ENCODE measurements at places on chromosomes 12 and 14.

DNA sequence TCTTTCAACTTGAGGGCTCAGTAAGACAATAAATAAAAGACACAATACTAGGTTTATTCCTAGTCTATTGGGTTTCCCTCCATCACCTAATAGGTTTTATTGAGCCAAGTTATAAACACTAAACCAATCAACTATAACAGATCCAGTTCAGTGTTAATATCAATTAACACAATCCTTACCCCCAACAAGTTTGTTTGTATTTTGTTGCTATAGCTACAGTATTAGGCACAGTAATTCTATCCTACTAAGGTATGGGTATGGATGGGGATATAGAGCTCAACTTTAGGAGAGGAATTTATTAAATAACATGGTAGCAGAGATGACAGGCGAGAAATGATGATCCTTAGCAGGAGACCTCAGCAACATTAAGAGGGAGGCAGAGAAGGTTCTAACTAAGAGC is 13.3 kb downstream of the PPP4R3A start:
- DNase-seq = no peak

- DNase-seq = no peak
These were observed 11.2 kb downstream of the LGMN start for GRCh38 chr14:92737206-92737605.

GRCh38 chr12:67517181-67517887 is 131.2 kb upstream of the DYRK2 start:
- peak; percentile 23 for DNase-seq

DNA sequence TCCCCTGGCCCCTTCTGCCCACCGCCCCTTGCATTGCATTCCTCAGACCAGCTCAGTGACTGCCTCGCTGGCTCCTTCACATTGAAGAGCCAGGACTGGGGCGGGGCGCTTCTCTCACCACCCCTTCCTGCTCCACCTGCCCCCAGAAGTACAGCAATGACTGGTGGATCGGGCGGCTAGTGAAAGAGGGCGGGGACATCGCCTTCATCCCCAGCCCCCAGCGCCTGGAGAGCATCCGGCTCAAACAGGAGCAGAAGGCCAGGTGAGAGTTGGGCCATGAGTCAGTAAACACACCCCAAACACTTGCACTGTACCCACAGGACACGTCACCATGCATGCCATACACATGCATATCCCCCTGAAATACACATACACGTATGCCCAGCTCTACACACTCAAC is 5.8 kb downstream of the CACNB3 start:
- no peak for DNase-seq

GRCh38 chr12:56551070-56551469 is 29.4 kb downstream of the RBMS2 start:
- no peak for DNase-seq

- DNase-seq = no peak
These were observed 317.4 kb upstream of the DDHD1 start for GRCh38 chr14:53470351-53471043.

- no peak for DNase-seq
These were observed 61.7 kb downstream of the RALGAPA1 start for GRCh38 chr14:35747379-35747778.

DNA sequence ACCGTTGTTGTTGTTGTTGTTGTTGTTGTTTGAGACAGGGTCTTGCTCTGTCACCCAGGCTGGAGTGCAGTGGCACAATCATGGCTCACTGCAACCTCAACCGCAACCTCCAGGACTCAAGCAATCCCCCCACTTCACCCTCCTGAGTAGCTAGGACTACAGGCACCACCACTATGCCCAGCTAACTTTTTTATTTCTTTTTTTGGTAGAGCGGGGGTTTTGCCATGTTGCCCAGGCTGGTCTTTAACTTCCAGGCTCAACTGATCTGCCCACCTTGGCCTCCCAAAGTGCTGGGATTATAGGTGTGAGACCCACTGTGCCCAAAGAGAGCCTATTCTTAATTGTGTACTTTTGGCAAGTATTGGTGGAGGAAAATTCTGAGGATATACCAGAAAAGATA is 25.7 kb downstream of the MOK start:
- DNase-seq = no peak

DNA sequence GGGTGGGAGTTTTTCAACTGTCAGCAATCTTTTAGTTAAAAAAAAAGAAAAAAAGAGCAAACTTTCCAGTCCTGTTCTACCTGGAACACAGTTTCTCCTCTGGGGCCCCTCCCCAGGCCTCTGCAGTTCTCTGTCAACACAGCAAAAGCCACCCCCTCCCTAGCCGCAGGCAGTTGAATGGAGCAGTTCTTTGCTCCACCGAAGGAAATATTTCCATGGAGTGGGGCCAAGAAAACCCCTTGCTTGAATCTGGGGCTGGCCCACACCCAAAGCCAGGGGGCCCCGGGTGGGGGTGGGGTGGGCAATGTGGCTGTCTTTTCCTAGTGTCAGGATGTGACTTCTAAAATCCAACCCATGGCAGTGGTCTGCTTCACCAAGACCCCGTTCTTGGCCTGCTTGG is 5.0 kb upstream of the MEG3 start:
- no peak for DNase-seq

DNA sequence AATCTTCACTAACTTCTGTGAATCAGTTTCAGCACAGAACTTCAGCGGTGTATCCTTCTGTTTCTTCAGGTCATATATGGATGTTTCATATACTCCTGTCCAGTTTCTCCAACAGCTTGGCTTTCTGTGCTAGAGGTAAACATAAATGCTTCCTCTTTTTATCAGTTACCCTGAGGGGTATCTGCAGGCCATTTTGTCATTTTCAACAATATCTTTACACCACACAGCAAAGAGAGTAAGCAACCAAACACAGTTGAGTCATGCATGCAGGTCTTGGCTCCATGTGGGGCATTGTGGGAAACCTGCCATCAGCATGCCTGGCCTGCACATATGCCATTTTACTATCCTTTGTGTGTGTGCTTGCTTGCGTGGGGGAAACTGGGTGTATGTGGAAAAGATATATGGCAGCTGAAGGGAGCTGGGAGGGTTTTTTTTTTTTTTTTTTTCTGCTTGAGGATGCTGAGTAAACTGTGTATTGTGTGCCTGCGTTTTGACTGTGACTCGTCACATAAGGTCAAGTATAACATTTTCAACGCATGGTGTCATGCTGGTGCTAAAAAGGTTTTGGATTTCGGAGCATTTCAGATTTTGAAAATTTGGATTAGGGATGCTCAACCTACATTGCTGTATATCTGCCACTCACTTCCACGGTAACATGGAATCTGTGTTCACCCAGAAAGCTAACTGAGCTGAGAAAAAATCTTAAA is 56.1 kb upstream of the YARS2 start:
- DNase-seq = no peak

DNA sequence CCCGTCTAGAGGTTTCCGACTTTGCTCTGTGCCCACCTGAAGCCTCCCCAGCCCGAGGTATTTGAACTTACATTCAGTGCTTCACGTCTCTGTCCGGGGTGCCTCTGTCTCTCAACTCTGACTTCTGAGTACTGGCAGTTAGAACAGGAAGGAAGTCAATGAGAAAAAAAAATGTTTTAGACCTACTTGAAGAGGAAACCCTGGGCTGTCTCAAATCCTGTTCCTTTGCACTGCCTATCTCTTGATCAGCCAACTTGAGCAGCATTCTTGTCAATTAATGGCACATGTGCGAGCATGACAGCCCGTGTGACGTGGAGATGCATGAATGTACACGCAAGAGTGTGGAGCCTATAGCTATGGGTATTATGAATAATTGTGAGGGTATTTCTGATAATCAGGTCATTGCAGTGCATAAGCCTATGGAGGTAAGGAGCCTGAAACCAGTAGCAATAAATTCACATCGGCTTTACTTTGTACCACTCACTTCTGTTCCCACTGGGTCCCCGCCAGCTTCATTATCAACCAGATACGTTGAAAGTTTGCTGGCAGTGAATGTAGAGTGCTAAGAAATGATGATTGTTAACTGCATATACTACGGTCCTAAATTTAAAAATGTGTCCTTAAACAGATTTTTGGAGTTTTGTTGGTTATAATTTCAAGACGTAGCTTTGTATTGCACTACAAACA is at the start of gene ARHGDIB:
ARHGDIB (minus strand) TSS at position 136 of the 687 bp plus-strand sequence. CDS start 10,889 bp downstream, outside the sequence.
- DNase-seq = no peak

DNA sequence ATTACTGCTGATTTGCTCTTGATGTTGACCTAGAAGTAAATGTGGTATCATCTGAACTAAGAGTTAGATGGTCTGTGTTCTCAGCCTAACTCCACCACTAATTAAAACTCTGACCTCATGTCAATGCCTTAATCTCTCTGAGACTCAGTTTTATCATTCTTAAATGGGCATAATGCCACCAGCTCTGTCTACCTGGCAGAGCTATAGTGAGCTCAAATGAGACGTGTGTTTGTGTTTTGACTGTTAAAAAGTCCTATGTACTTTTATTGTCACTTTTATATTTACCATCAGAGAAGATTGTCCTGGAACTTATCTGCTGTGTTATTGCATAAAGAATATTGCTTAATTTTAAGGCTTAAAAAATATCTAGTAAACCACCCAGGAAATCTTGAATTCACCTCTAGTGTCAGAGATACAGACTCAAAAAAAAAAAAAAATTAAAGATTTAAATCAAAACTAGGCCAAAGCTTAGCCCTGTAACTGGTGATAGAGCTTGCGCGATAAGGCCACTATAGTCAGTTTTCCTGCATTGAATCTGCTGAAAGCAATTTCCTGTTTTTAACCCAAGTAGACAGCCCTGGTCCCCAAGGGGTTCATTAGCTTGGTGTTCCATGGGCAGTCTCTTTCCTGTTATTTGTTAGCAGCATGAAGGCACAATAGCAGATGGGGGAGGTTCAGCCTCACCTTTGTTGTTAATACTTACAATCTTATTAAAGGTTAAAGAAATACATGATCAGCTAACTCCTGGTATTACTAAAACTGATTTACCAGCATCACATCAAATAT is 261.8 kb downstream of the ATP23 start:
- no peak for DNase-seq

GRCh38 chr14:94646481-94646880 is 34.3 kb downstream of the SERPINA3 start:
- DNase-seq = no peak

DNA sequence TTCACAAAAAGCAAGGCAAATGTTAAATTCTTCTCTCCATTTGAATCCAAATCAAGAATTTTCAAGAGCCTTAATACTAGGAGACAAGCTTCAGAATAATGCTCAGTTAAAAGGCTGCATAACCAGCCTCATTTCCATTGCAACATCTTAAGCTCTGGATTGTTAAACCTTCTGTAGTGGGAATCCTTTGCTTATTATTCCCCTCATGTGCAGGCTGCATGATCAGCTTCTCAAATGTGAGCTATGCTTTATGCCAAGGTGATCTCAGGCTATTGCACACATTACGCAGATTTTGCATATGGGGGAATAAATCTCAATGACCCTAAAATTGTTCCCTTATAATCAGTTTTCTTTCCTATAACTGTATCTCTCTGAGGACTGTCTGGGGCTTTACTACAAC is 71.7 kb upstream of the CCDC196 start:
- no peak for DNase-seq

GRCh38 chr12:95102916-95103671 is 29.7 kb upstream of the NR2C1 start:
- peak; percentile 94 for DNase-seq

- no peak for DNase-seq
These were observed 2.7 kb upstream of the BCL7A start for GRCh38 chr12:122018937-122019336.

GRCh38 chr12:46332260-46332659 is 40.3 kb downstream of the SLC38A2 start:
- DNase-seq = no peak

- no peak for DNase-seq
These were observed 9.5 kb downstream of the CNTN1 start for GRCh38 chr12:40701756-40702155.

Measured in kidney epithelial cell (primary cell).